ENCODE measurements at places on chromosomes 16 and 17.

GRCh38 chr17:78000341-78000740 is 41.8 kb downstream of the TNRC6C start:
- no peak for DNase-seq

DNA sequence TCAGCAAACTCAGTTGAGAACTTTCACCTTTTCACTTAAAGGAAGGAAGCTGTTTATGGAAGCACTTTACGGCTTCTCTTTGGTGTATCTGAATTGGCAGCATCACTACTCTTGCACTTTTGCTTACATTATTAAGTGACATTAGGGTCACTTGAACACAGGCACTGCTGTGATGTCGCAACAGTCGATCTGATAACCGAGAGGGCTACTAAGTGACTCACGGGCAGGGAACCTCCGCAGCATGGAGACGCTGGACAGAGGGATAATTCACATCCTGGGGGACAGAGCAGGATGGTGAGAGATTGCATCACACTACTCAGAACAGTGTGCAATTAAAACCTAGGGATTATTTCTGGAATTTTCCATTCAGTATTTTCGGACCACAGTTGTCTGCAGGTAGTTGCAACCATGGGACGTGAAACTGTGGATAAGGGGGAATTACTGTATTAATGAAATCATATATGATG is 56.5 kb downstream of the DNAH2 start:
- DNase-seq, result no peak

- no peak for DNase-seq
Observed at GRCh38 chr16:10577305-10578202, 2.8 kb downstream of the EMP2 start.

DNA sequence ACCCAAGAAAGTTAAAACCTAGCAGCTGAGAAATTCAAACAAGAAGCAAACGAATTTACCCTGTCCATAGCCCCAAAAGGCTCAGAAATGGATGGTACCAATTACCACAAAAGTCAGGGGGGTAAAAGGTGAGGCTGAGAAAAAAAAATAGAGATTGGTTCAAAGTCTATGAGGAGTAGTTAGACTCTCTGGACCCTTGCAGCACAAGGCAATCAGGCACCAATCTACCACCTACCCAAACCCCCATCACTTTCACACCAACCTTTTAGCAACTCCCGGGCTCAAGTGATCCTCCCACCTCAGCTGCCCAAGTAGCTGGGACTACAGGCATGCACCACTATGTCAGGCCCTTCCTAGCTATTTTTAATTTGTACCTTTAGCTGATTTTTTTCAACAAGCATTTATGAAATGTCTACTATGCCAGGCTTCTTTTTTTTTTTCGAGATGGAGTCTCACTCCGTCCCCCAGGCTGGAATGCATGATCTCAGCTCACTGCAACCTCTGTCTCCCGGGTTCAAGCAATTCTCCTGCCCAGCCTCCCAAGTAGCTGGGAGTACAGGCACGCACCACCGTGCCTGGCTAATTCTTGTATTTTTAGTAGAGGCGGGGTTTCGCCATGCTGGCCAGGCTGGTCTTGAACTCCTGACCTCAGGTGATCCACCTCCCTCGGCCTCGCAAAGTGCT is 40.8 kb downstream of the USP32 start:
- no peak for DNase-seq

DNA sequence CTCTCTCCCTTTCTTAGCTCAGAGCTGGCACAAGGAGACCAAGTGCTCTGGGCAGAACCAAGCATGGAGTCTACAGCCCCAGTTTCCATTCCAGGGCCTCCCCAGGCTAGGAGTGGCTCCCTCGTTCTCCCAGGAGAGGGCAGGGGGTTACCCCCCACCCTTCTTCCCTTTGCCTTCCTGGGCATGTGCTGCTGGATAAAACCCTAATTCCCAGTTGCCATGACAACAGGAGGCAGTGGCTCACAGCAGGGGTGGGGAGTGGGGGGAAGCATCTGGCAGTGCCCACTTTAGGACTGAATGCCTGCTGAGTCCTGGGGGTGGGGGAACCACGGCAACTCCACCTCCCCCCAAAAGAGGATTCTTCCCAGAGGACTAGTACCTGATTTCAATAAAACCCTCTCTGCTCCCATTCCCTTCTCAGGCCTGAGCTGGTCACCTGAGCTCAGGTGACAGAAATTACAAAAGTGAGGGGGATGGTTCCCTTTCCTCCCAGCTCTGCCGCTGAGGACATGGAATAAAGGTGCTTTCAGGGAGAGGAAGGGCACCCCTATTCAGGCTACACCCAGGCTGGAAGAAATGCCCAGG is 1.8 kb downstream of the MPP2 start:
- no peak for DNase-seq

DNA sequence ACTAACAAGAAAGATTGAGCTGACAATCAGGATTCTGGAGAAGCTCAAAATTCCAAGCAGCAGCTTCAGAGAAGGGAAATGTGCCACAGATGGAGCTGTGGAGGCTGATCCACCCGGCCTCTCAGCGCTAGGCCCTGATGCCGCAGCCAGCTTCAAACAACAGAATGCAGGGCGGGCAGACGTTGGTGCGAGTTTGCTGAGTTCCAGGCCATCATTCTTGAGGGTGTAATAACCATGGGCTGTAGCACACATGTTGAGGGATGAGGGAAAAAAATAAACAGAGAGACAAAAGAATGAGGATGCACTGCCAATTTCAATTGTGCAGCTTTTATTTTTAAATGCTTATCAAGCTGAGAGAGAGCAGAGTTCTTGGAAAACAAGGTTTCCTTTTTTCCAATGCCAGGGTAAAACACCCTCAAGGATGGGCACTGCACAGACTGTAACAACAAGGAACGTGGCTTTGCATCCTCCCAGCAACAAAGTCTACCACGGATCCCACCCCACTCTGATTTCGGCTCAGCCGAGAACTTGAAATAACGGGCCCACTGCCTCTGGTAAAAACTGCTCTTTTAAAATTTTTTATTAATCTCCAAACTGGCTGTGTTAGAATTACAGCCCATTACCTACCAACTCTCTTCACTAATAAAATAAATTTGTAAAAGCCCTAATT is 90.2 kb downstream of the SMG6 start:
- no peak for DNase-seq

- DNase-seq, result no peak
Observed at GRCh38 chr17:72884066-72884465, 208.4 kb downstream of the SLC39A11 start.

GRCh38 chr16:14465799-14466198 is 164.3 kb downstream of the PARN start:
- DNase-seq, result no peak

GRCh38 chr17:64343833-64344637 is 46.6 kb downstream of the PECAM1 start:
- peak; percentile 11 for DNase-seq

DNA sequence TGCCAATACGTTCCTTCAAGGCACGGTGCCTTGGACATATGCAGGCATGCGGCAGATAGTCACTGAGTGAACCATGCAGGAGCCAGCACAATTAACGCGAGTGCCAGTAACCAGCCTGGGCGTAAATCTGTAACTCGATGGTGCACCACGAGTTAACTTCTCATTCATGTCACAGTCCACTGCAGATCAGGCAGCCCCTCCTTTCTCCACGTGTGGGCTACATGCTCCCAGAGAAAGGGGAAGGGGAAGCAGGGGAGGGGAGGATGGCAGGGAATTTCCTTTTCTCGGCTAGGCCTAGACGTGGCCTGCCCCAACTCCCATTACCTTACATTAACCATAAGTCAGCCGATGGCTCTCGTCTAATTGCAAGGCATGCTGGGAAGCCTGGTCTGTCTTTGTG is 287.9 kb downstream of the CPPED1 start:
- DNase-seq, result no peak

- DNase-seq, result no peak
Observed at GRCh38 chr17:50191359-50192143, 9.9 kb downstream of the COL1A1 start.

DNA sequence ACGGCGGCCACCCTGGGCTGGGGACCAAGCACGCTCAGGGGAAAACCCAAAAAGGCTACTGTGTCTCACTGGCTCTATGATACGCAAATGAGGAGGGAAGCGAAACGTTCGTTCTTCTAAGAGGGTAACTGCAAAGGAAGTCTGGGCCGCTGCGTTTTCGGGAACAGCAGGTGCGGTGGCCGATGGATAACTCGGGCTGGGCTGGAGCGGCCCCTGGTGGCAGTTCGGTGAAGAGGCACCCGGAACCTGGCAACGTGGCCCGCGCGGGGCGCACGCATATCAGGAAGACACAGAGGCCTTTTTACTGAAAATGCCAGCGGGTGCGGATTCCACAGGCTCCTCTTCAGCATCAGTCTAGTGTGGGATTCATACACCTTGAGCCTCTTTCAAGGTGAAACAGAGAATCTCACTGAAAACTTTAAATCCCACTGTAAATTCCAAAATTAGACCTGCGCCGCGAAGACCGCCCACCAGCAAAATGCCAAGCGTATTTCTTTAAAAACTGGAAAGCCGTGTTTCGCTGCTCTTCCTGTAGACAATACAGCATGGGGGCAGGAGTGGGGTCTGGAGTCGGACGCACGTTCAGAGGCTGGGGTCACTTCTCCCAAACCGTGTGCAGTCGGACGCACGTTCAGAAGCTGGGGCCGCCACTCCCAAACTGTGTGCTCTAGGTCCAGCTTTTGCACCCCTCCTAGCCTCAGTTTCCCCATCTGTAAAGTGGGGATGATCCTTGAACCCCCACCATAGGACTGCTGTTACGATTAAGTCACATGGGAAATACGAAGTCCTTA is 44.4 kb upstream of the METTL9 start:
- peak; percentile 86 for DNase-seq

- DNase-seq, result no peak
Observed at GRCh38 chr17:73343168-73343634, 31.4 kb upstream of the CDC42EP4 start.

GRCh38 chr16:22901563-22901962 is 87.6 kb downstream of the HS3ST2 start:
- DNase-seq, result no peak

GRCh38 chr16:81518439-81518757 is 73.8 kb downstream of the CMIP start:
- DNase-seq, result no peak

DNA sequence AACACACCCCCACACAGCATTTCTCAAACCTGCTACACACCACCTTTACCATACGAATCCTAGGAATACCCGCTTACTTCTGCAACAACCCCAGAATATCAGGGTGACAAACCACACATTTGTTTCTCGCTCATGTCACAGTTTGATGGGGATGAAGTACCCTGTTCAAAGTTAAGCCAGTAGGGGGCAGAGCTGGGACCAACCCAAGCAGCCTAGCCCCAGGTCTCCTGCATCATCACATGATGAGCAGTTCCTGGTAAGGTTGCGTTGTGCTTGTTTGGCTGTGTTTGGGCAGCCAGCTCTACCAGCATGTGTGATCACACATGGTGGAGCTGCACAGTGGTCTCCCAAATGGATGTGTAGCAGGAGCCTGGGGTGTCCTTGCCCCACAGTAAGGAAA is 103.6 kb upstream of the C16orf82 start:
- peak; percentile 6 for DNase-seq

GRCh38 chr16:63625126-63625525 is 1496.7 kb downstream of the CDH11 start:
- DNase-seq, result no peak

DNA sequence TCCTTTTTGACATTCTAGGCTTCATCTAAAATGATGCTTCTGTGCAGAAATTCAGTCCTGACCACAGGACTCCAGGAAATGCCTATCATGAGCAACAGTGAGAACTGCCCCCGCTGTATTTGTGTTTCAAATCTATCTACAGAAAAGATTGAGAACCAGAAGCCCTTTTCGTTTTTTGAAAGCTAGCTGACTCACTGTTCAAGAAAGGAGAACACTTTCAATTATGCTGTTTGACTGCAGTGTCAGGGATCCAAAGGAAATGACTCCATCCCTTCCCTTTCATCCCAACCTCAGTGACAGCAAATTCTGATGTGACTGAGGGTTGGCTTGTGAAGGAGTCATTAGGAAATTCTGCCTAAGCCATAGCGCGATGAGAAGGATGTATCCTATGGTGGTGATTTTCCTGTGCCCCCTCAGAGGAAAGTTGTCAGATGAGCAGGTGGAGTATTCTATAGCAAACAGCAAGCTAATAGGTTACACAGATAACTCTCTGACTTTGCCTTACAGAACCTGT is 622.3 kb downstream of the TMEM114 start:
- DNase-seq, result no peak

DNA sequence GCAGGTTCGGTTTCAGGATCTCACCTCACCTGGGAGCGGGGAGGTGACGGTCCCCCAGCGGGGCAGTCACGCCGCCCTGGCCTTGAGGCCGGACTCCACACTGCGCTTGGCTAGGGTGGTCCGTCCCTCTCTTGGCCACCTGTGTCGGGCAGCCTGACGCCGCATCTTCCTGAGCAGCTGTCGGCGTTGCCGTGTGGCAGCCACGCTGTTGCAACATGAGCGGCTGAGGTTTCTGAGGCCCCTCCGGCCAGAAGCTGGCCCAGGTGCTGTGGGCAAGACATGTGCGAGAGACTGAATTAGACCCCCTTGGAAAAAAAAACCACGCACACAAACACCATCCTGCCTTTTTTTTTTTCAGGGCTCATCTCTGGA is 49.2 kb downstream of the IRF8 start:
- DNase-seq, result no peak

DNA sequence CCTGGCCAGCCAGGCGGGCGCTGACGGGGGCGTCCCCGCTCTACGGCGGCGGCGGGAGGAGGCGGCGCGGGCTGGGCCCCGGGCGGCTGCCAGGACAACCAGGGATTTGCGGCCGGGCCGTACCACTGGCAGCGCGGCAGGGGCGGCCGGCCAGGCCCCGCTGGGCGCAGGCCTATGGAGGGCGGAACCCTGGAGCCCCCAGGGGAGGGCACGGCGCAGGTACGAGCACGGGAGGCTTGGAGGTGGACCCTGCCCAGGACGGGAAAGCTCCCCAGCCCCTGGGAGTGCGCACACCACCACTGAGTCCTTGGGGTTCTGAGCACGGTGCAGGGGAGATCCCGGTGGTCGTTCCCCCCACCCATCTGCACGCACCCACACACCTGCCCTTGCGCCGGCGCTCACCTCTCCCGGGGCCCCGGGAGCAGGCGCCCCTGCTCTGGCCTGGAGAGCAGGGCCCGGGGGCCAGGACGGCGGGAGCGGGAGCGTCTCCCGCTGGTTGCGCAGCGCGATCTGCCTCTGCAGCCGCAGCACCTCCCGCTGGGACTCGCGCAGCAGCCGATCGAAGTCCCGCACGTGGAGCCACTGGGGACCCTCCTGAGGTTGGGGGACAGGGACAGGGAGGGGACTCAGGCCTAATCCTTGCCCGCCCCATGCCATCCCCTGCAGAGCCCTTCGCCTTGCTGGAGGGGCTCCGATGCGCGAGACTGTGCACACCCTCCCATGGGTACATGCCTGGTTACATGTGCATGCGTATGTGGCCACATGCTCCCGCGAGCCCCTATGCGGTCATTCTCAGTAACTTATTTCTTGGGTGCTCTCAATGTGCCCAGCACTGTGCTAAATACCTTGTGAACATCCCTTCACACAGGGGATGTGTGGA is 3.9 kb downstream of the TSPOAP1 start:
- no peak for DNase-seq

- DNase-seq, result no peak
Observed at GRCh38 chr17:14209215-14209614, 27.4 kb downstream of the CDRT15 start.

DNA sequence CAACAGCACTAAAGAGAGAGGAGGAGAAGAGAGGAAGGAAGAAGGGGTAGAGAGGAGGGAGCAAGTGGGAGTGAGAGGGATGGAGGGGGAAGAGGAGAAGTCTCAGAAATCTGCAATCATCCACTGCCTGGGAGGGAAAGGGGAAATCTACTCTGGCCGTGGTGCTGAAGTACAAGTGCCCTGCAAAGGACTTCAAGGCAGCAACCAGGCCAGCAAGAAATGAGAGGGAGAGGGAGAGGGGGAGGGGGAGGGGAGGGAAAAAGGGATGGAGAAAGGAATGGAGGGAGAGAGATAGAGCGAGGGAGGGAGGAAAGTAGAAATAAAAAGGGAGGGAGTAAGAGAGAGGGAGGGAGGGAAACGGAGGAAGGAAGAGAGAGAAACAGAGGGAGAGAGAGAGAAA is 130.8 kb upstream of the EEF2KMT start:
- DNase-seq, result no peak
